NCI-H1092 treated with DMSO at 0.1 percent for 48 hours (cell line): ENCODE measurements at places on chromosomes 12 and 14.

DNA sequence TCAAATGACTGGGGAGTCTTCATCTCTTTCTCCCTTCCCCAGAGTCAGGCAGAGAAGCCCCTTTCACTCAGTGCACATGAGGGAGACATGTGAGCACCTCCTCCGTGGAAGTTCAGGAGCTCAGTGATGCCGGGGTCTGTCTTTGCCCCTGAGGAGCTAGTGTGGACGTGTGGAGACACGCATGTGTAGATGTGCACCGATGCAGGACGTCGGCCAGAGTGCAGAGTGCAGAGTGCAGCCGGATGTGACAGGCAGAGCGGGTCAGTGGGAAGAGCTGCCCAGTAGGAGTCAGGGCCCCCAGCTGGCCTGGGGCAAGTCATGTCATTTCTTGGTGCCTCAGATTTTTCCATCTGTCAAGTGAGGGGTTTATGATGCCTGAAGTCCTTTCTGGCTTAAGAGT, 20.7 kb downstream of the TSPAN9 start:
- no peak for DNase-seq

DNA sequence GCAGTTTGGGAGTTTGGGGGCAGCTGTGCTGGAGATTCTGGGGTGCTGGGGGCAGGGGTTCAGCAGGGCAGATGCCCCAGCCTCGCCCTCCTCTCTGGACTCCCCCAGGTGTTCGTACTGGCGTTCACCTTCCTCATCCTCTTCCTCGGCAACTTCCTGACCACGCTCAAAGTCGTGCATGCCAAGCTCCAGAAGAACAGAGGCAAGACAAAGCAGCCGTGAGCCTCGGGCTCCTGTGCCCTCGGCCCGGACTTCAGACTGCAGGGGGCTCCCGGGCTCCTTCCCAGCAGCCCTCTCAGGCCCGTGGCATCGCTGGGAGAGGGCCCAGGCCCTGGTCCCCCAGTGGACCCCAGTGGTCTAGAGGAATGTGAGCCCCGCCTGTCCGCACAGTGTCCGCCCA, 18.0 kb downstream of the RHOF start:
- no peak for DNase-seq

DNA sequence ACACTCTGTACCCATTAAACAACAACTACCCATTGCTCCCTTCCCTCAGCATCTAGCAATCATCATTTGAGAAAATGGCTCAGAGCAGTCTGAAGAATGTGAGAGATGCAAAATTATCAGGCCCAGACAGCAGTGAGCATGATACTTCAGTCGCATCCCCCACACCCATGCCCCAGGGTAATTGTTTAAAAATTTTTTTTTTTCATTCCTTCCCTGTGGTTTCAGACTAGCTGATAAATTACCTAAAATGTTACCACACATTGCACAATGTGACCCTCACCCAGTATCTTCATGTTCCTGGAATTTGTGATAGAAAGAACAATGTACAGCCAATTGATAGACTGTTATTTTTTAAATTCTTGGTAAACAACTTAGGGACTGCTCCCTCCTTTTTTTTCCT, 11.3 kb upstream of the USP15 start:
- DNase-seq = no peak

GRCh38 chr14:100755649-100756048, 29.0 kb downstream of the DLK1 start:
- DNase-seq = no peak

GRCh38 chr12:131134523-131135310, 181.0 kb downstream of the ADGRD1 start:
- DNase-seq = no peak

DNA sequence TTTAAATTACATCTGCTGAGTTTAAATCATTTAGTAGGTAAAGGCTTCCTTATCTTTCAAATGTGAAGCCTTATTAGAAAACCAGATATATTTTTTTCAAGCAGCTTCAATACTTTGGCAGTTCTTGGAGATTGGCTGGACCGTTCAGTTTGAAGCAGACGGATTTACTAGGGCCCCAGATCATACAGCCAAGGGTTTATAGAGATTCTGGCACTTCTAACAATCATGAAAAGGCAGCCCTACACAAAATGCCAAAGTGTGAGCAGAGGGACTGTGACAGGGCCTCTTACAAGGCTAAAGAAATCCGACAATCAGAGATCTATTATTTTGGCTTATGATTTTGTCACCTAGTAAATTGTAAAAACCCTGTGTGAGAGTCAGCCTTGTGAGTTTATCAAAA, 162.8 kb upstream of the SLC38A2 start:
- DNase-seq = no peak

DNA sequence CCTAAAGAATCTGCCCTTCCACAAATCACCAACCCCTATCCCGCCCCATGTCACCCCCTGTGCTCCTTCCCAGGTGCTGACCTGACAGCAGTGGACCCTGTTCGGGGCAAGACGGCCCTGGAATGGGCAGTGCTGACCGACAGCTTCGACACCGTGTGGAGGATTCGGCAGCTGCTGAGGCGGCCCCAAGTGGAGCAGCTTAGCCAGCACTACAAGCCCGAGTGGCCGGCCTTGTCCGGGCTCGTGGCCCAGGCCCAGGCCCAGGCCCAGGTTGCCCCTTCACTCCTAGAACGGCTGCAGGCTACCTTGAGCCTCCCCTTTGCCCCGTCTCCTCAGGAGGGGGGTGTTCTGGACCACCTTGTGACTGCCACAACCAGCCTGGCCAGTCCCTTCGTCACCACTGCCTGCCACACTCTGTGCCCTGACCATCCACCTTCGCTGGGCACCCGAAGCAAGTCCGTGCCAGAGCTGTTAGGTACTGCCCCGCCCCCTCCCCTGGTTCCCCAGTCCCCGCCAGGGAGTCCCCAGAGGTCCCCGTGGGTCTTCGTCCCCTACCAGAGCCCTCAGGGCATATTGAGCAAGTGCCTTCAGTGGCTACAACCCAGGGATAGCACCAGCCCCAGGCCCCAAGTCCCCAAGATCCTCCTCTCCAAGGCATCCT, 2.7 kb downstream of the ANKRD33 start:
- no peak for DNase-seq

DNA sequence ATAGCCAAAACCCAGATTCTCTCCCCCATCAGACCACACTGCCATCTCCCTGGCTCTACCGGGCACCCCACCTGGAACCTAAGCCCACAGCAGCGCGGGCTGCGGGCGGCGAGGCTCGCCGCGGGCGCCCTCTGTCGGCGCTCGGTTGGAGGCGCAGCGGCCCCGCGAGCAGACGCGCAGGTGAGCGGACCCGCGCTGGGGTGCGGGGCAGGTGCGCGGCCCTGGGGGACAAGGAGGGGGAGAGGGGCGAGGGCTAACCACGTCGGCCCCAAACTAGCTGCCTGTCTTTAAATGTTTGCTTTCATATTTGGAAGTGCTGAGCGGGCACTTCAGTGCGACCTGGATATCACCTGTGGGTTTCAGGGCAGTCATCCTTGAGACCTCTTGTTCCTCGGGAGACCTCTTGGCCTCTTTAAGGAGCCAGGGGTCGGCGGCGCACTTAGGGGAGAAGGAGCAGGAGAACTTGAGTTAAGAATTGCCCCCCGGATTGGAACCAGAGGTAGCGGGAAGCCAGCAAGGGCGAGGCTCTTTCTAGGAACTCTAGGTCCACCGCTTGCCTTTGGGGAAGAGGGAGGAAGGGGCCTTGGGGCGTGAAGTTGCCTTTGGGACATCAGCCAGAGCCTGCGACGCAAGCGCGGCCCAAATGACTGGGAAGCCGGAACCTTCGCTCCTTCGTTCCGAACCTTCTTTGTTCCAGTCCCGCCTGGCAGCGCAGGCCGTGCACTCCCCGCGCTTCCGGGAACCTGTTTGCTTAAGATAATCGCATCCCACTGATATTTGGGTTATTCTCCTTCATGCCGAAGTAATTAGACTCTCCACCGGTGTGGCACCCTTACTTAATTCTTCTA, 78.7 kb downstream of the NEDD1 start:
- no peak for DNase-seq

GRCh38 chr12:89523843-89524540, 604 bp downstream of the GALNT4 start:
- DNase-seq = no peak

- no peak for DNase-seq
These were observed 14.8 kb upstream of the DYRK2 start for GRCh38 chr12:67633708-67634107.

DNA sequence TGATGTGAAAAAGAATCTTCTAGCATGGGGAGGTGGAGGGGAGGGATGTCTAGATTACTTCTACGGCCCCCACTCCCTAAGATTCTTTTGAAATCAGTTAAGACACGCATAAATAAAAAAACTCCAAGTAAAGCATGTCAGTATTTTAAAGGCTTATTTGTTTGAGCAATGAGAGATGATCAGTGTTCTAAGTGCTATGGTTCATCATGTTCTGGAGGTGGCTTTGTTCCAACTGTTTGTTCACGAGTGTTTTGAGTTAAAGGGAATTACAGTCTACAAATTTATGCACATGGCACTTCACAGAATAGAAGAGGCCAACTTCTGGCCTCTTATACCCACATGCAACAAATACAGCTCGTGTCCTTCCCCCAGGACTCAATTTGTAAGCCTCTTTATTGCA, 394.9 kb downstream of the RAD51B start:
- peak; percentile 55 for DNase-seq

- DNase-seq = no peak
These were observed 61.3 kb upstream of the MDM1 start for GRCh38 chr12:68393417-68393816.
